ENCODE measurements at places on chromosomes 7 and 10. TPM values are rescaled to one million over a fixed set of nuclear protein-coding genes. Genes with fewer than 3 reads are reported as not detected.

LYZL2 gene
- total RNA-seq, result not detected

SRRM3 gene
- total RNA-seq, result 2.8 TPM

OPN1SW gene
- total RNA-seq, result 2.8 TPM

GNGT1 gene
- total RNA-seq, result not detected

HOXA10 gene
- 14.6 TPM for total RNA-seq

GSTO2 gene
- total RNA-seq, result not detected

CAMK2B gene
- 31.8 TPM for total RNA-seq

OR13A1 gene
- not detected for total RNA-seq

CALML5 gene
- not detected for total RNA-seq

CREM gene
- 78.4 TPM for total RNA-seq

HYAL4 gene
- 0.21 TPM for total RNA-seq

AKR1C4 gene
- not detected for total RNA-seq
